Kidney (tissue), 22 donors: ENCODE measurements at places on chromosomes 4 and X. TPM values are rescaled to one million over a fixed set of nuclear protein-coding genes. Genes with fewer than 3 reads are reported as not detected.
A peak's percentile ranks its signal among the peaks of the same experiment; 100 is the strongest.

Gene F11
- total RNA-seq: 1.5 TPM

Gene XAGE1B
- not detected for total RNA-seq

Gene GRIA2
- total RNA-seq: 0.54 TPM

Gene PPID
- total RNA-seq: 15.7 TPM

Gene DNAAF6
- not detected for total RNA-seq

Gene MTNR1A
- total RNA-seq: 1.5 TPM

Gene GYPA
- not detected for total RNA-seq

Gene TXK
- total RNA-seq: 7.9 TPM

Gene TEX13B
- not detected for total RNA-seq

GRCh38 chr4:155005395-155006090, 202.9 kb upstream of the NPY2R start:
- no peaks in the 10 kb centered on the region for H3K27me3 ChIP-seq
- no peak for DNase-seq
- no peak overlapping the region for H3K4me3 ChIP-seq
- no peaks in the 10 kb centered on the region for H3K4me1 ChIP-seq

DNA sequence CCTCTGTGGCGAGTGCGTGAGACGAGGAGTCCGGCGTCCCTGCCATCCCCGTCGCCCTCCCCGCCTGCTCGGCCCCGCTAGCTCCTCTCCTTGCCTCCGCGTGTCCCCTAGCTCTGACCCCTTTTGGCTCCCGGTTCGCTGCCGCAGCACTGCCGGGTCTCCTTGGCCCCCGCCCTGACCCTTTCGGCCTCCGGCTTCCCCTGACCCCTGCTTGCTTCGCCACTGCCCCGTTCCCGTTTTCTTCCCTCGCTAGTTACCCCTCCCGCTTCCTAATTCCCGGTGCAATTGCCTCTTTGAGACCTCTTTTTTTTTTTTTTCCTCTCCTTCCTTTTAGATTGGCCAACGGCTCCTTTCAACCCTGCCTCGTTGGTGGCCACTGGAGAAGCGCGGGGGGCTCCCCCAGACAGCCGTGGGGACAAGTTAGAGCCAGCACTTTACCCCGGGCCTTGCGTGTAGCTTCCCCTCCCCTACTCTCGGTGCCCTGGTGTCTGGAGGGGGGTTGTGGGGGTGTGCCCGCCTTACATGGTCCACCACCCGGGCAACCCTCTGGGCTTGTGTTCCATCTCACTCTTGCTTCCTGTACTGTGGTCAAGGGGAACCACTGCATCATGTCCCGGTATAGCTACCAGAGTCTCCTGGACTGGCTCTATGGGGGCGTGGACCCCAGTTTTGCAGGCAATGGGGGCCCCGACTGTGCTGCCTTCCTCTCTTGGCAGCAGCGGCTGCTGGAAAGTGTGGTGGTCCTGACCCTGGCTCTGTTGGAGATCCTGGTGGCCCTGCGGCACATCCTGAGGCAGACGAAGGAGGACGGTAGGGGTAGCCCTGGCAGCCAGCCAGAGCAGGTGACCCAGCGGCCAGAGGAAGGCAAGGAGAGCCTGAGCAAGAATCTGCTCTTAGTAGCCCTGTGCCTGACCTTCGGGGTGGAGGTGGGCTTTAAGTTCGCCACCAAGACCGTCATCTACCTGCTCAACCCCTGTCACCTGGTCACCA, 548 bp downstream of the TMEM164 start:
- DNase-seq: peak; percentile 14
- no peaks in the 10 kb centered on the region for H3K36me3 ChIP-seq
- H3K4me1 ChIP-seq: peaks cover 16% of the 10 kb centered on the region
- peak overlapping the region; percentile 80 for H3K27ac ChIP-seq
- peaks cover 3% of the 10 kb centered on the region for H3K27me3 ChIP-seq
- H3K4me3 ChIP-seq: peak overlapping the region; percentile 64

DNA sequence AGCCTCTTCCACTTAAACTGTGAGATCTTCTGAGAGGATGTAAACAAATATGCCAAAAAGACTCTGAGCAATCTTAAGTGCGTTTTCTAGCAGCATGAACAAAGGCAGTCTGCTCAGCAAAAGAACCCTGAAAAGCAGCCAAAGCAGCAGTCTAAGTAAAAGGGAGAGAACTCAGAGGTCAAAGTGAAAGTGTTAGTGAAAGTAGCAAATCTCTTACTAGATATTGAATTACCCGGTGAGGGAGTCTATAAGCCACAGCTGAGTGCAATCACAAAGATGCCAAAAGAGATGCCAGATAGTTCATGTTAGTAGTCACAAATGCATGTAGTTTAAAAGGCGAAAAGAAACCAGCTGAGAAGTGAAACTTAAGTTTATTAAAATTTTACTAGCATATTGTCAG, 7.9 kb upstream of the GNRHR start:
- DNase-seq: peak; percentile 38
- H3K4me1 ChIP-seq: no peaks in the 10 kb centered on the region
- no peak overlapping the region for H3K4me3 ChIP-seq
- H3K27me3 ChIP-seq: no peaks in the 10 kb centered on the region
- H3K27ac ChIP-seq: no peak overlapping the region

DNA sequence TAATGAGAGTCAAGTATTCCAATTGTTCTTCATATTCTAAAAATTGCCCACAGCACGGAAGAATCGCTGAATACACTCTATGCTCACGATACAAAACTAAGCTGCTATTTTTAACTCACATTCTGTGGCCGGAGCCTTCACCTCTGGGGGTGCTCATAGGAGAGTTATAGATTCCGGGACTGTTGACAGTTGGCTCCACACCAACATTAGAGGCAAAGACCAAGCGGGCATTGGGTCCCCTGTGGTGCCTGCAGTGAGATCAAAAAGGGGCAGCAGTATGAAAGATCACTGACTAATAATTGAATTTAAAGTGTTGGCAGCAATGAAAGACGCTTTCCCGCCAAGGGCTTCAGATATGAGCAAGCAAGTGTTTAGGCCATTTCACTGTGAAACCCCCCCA, 146.0 kb downstream of the TMEM144 start:
- H3K4me3 ChIP-seq: no peak overlapping the region
- no peaks in the 10 kb centered on the region for H3K36me3 ChIP-seq
- H3K4me1 ChIP-seq: no peaks in the 10 kb centered on the region
- no peak overlapping the region for H3K27ac ChIP-seq
- no peaks in the 10 kb centered on the region for H3K27me3 ChIP-seq

GRCh38 chr4:168131196-168131595, 38.9 kb downstream of the ANXA10 start:
- no peak overlapping the region for H3K27ac ChIP-seq
- no peak for DNase-seq
- no peak overlapping the region for H3K4me3 ChIP-seq
- no peaks in the 10 kb centered on the region for H3K36me3 ChIP-seq
- H3K4me1 ChIP-seq: no peaks in the 10 kb centered on the region
- H3K27me3 ChIP-seq: no peaks in the 10 kb centered on the region

DNA sequence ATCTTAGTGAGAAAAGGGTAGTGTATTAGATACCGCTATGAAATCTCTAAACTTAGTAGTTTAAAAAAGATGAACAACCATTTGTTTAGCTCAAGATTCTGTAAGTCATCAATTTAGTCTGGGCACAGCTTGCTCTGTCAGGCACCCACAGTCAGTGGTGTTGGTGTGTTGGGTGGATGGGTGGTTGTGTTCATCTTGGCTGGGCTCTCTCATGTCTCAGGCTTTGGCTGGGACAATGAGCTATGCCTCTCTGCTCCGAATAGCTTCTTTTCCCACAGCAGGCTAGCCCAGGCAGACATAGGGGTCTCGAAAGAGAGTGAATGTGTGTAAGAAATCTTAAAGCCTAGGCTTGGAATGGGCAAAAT, 127.0 kb upstream of the GATB start:
- H3K4me3 ChIP-seq: no peak overlapping the region
- no peaks in the 10 kb centered on the region for H3K27me3 ChIP-seq
- no peaks in the 10 kb centered on the region for H3K4me1 ChIP-seq
- no peaks in the 10 kb centered on the region for H3K36me3 ChIP-seq
- no peak for DNase-seq

DNA sequence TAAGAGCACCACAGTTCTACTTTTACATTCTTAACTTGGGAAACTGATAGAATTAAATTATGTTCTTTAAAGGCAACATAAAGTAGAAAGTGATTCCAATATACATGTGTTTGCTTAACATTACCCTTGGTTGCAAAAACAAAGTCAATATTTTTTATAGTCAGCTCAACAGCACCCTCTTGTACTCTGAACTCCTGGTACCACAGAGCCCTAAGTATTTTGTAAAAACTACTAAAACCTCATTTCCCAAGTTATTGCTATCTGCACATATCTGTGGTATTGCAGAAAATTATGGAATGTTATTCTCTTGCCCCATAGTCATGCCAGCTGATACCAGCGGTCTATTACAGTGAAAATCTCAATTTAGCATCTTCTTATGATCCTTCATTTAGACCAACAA, 2.9 kb downstream of the KIF4A start:
- H3K4me3 ChIP-seq: no peak overlapping the region
- H3K4me1 ChIP-seq: peaks cover 6% of the 10 kb centered on the region
- no peak overlapping the region for H3K27ac ChIP-seq
- no peaks in the 10 kb centered on the region for H3K36me3 ChIP-seq

GRCh38 chr4:183263787-183264386, 56.2 kb downstream of the CLDN22 start:
- H3K27me3 ChIP-seq: no peaks in the 10 kb centered on the region
- H3K36me3 ChIP-seq: peaks cover 25% of the 10 kb centered on the region
- no peak overlapping the region for H3K4me3 ChIP-seq
- no peaks in the 10 kb centered on the region for H3K4me1 ChIP-seq
- DNase-seq: no peak

DNA sequence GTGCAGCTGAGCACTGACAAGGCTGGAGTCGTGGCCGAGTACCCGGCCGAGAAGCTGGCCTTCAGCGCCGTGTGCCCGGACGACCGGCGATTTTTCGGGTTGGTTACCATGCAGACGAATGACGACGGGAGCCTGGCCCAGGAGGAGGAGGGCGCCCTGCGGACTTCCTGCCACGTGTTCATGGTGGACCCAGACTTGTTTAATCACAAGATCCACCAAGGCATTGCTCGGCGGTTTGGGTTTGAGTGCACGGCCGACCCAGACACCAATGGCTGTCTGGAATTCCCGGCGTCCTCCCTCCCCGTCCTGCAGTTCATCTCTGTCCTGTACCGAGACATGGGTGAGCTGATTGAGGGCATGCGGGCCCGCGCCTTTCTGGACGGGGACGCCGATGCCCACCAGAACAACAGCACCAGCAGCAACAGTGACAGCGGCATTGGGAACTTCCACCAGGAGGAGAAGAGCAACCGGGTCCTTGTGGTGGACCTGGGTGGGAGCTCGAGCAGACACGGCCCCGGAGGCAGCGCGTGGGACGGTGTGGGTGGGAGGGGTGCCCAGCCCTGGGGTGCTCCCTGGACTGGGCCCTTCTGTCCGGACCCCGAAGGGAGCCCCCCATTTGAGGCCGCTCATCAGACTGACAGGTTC, 24.3 kb downstream of the RGS12 start:
- peaks cover 4% of the 10 kb centered on the region for H3K4me1 ChIP-seq
- H3K36me3 ChIP-seq: peaks cover 8% of the 10 kb centered on the region
- H3K27me3 ChIP-seq: no peaks in the 10 kb centered on the region
- H3K4me3 ChIP-seq: no peak overlapping the region
- no peak overlapping the region for H3K27ac ChIP-seq

- no peak overlapping the region for H3K27ac ChIP-seq
- no peaks in the 10 kb centered on the region for H3K4me1 ChIP-seq
- H3K4me3 ChIP-seq: no peak overlapping the region
Observed at GRCh38 chr4:108215055-108215454, 46.3 kb upstream of the LEF1 start.

GRCh38 chr4:184924516-184924915, 93.8 kb upstream of the HELT start:
- DNase-seq: no peak
- no peaks in the 10 kb centered on the region for H3K36me3 ChIP-seq
- no peak overlapping the region for H3K4me3 ChIP-seq
- no peaks in the 10 kb centered on the region for H3K27me3 ChIP-seq
- H3K4me1 ChIP-seq: no peaks in the 10 kb centered on the region

GRCh38 chr4:76430519-76431388, 4.3 kb upstream of the SHROOM3 start:
- no peak for DNase-seq
- no peaks in the 10 kb centered on the region for H3K36me3 ChIP-seq
- H3K27me3 ChIP-seq: no peaks in the 10 kb centered on the region
- H3K27ac ChIP-seq: no peak overlapping the region

GRCh38 chr4:152009031-152009670, 248.3 kb upstream of the GATB start:
- no peak overlapping the region for H3K27ac ChIP-seq
- H3K4me1 ChIP-seq: no peaks in the 10 kb centered on the region
- DNase-seq: no peak
- no peaks in the 10 kb centered on the region for H3K27me3 ChIP-seq
- no peaks in the 10 kb centered on the region for H3K36me3 ChIP-seq
- no peak overlapping the region for H3K4me3 ChIP-seq

DNA sequence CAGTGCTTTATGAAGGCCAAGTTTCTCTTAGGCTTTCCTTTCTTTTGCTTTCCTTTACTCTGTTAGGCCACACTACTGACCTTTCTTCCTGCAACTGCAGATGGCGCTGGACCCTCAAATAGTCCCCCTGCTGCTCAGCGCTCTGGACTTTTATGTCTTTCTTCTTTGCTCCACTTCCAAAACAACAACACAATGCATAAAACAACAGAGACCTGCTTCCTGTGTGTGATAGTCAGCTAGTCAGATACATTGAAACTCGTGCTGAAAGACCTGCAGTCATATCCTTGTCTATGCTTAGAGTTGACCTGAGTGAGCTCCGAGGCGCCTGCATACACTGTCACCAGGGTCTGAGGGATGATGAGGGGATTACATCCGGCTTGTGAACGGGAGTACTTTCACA, 108.9 kb upstream of the TEX13D start:
- H3K4me1 ChIP-seq: no peaks in the 10 kb centered on the region
- H3K4me3 ChIP-seq: peak overlapping the region; percentile 24
- no peaks in the 10 kb centered on the region for H3K36me3 ChIP-seq
- DNase-seq: peak; percentile 12
- no peak overlapping the region for H3K27ac ChIP-seq
- H3K27me3 ChIP-seq: no peaks in the 10 kb centered on the region

DNA sequence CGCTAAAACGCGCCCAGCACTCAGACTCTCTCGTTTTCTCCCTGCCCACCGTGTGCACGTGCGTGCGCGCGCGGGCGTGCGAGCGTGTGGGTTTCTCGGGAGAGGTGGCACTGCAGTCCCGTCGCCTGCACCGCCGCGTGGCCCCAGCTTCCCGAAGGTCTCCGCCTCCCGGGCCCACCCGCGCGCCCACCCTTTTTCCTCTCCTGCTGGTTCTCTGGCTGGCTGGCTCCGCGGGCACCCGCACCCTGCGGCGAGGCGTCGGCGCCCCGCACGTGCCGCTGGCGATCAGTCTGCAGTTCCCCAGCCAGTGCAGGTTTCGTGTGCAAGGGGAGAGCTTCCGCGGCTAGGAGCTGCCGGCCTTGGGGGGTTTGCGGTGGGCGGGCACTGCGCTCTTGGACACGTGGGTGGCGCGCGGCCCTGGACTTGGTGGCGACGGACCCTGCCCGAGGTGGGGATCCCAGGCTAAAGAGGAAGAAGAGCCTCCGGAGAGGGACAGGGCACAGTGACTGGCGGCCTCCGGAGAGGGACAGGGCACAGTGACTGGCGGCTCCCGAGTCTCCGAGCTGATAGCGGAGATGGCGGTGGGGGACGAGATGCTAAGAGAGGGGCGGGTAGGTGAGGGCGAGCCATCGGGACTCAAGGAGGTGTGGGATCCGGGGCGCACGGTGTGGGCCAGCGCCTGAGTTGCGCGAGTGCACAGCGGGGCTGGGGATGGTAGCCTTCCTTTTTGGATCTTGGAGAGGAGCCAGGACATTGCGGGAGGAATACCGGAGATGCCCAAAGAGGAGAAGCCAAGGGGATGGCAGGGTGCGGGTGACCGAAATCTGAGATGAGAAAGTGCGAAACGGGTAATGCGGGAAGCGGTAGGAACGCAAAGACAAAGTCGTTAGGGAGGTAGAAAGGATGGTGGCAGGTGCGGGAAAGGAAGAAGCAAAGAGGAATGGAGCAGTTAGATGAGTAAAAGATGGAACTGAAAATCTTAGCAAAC, at the start of gene FAM184B:
TSS of gene FAM184B (minus strand) at position 322 of the 988 bp plus-strand sequence. CDS start 322 bp downstream, outside the sequence.
- DNase-seq: peak; percentile 41
- peaks cover 20% of the 10 kb centered on the region for H3K27me3 ChIP-seq
- no peaks in the 10 kb centered on the region for H3K4me1 ChIP-seq
- no peak within 1 kb of the TSS for H3K27ac ChIP-seq
- no peaks in the 10 kb centered on the region for H3K36me3 ChIP-seq
